ENCODE measurements at places on chromosomes 7 and 10.

- no peak for DNase-seq
Observed at GRCh38 chr10:28971764-28972163, 294.4 kb downstream of the BAMBI start.

DNA sequence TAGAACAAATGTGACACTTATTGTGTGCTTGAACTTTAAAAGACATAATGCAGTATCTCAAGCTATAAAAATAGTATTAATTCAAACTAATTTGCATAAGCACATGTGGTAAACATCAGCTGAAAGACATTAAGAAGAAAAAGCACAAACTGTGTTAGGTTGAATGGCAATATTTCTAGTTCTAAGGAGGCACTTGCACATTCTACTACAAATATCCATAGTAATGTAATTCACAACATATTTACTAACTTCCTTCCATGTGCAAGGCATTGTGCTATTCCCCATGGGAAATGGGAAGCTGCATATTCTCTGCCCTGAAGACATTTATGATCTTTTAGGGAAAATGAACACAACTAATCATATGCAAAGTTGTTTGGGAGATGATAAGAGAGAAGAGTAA lies 80.2 kb upstream of the SLC13A1 start:
- no peak for DNase-seq

GRCh38 chr7:22223807-22224206 lies 133.1 kb downstream of the RAPGEF5 start:
- no peak for DNase-seq

- DNase-seq: no peak
Observed at GRCh38 chr7:39987641-39988347, 37.7 kb downstream of the CDK13 start.

GRCh38 chr10:120732067-120732466 lies 119.1 kb upstream of the WDR11 start:
- DNase-seq: no peak

Data from GM23338 (cell line).